Activated CD4-positive, CD25-positive, alpha-beta regulatory T cell treated with anti-CD3 and anti-CD28 coated beads, Interleukin-2, amount 50 U/mL, for 16 hours (primary cell): ENCODE measurements at places on chromosomes 5 and 9.

DNA sequence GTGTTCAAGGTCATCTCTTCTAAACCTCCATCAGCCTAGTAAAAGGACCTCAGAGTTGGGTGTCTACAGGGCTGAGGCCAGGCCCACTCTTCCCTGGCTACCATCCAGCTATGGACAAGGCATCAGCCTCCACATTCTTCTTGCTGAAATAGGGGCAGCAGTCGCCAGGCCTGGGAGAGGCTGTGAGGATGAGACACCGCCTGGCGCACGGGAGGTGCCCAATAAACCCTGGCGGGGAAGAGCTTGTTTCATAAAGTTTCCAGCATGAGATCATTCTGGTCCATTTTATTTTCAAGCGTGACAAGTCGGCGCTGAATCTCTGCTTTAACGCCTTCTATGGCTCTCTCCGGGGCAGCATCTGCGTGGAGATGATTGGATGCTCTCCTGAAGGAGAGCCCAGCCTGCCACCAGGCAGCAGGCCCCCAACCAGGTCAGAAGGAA is 153.4 kb downstream of the OLFM1 start:
- DNase-seq: no peak

DNA sequence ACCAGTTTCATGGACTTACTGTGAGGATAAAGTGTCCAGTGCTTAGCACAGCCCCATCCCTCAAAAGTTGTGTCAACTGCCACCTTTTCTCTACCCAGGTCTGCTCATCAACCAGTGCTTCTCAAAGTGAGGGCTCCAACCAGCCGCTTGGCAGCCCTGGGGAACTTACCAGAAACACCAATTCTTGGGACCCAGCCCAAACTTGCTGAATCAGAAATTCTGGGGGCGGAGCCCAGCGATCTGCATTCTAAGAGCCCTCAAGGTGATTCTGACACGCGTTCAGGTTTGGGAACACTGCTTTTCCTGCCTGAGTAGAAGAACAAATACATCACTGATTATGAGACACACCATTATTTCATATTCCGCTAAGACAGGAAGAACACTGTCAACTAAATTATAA is 132.0 kb downstream of the NSG2 start:
- DNase-seq: no peak

DNA sequence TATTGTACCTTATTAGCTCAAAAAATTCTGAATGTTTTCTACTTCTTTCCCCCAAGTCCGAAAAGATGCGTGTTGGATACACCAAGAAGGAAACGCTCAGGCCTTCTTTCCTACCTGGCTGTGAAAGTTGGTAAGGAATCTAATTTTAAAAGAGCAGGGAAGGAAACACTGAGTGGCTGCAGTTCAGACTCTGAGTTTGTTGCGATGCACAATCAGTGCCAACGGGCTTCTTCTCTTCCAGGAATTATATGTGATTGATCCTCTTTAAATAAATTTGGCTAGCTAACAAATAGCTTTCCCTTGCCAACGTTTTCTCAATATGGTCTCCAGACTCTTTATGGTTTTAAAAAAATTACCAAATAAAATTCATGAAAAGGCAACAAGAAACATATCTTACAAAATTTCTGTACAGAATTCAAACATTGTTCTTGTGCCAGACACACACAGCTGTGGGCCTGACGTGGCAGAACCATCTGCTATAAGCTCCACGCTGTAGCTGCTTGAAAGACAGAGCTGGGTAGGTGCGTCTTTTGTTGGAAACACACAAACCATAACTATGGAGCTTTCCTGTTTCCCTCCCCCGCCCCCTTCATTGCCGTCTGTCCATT is 493.1 kb downstream of the ZNF608 start:
- no peak for DNase-seq

DNA sequence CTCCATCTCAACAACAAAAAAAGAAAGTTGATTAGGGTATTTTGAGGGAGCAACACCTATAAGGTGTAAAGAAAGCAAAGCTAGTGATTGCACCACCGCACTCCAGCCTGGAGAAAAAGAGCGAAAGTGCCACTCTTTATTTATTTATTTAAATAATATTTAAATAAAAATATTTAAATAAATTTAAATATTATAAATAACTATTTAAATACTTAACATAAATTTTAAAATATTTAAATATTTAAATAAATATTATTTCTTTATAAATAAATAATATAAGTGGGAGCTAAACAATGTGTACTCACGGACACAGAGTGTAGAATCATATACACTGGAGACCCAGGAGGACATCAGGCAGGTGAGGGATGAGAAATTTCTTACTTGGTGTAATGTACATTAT is 64.4 kb upstream of the TRIO start:
- no peak for DNase-seq

- DNase-seq: no peak
These were observed 86.3 kb upstream of the SEMA6A start for GRCh38 chr5:116660929-116661328.
